ENCODE measurements at places on chromosomes 13 and 19. TPM values are rescaled to one million over a fixed set of nuclear protein-coding genes. Genes with fewer than 3 reads are reported as not detected.

The SH2D3A gene
- total RNA-seq = not detected

The ZNF99 gene
- total RNA-seq = 0.11 TPM

The PLPPR3 gene
- not detected for total RNA-seq

The ZNF135 gene
- 3.1 TPM for total RNA-seq

The LRRC8E gene
- total RNA-seq = 1.5 TPM

The NKPD1 gene
- total RNA-seq = 0.22 TPM

The ZGLP1 gene
- total RNA-seq = not detected

DNA sequence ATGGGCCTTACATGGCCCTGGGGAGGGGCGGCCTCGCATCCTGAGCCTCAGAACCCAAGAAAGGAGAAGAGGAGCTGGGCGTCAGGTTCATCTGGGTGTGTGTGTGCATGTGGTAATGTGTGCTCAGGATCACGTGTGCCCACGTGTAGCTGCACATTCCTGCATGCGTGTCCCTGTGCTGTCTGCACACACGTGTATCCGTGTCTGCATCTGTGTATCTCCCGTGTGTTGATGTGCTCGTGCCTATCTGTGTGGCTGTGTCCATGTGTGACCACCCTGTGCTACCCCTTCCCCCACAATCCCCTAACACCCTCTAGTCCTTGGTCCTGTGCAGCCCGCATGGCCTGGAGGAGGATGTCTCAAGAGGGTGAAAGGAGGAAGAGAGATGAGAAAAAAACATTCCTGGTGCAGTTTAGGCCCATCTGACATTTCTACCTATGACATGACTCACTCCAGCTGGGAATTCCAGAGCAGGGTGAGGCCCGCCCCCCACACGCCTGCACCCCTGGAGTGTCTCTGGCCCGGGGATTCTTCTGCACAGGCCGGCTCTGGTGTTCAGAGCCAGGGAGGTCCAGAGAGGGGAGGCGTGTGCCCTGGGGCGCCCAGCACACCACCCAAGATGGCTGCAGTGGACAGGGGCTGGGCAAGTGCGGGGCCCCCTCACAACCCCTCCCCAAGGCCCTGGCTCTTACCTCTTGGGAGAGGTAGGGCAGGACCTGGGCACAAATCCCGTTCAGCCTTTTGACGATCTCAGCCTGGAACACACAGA lies 7.1 kb downstream of the TLE5 start:
- DNase-seq = no peak

GRCh38 chr13:113855012-113855921 lies 8.6 kb downstream of the GAS6 start:
- peak; percentile 59 for DNase-seq

DNA sequence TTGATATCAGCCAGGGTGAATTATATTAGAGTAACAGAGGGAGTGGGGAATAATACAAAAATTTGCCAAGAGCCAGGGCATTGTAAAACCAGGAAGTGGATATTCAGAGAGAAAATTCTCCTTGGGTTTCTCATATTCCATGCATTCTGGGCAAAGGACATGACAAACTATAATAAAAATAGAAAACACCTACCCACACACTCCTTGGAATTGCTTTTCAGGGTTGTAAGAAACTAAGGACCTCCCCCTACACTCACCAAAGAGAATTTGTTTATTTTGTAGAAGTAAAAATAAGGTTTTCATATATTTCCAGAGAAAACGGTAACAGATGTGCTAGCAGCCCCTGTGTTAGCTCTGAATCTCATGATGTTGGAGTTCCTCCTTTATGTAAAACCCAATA lies 649.6 kb downstream of the SLITRK1 start:
- no peak for DNase-seq

GRCh38 chr13:94590744-94591143 lies 5.2 kb downstream of the TGDS start:
- DNase-seq = no peak

GRCh38 chr13:112776971-112777370 lies 87.1 kb downstream of the ATP11A start:
- DNase-seq = peak; percentile 46

- DNase-seq = no peak
Measured at GRCh38 chr13:59476366-59476765, 687.4 kb downstream of the DIAPH3 start.

DNA sequence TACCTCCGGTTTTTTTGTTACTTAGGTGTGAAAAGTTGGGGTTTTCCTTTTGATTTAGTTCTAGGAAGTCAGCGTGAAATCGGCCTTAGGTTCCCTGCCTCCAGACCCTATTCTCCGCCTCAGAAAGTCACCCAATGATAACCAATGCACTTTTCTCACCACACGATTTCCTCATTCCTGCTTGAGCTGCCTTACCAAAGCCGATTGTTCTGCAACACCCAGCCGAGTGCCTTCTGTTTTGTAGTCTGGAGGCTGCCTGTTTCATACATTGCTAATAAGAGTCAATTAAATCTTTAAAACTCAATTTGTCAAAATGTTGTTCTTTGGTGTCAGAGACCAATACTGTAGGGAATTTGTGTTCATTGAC lies 39.7 kb downstream of the GJA3 start:
- no peak for DNase-seq

All from right atrium auricular region (tissue), 2 donors.